ENCODE measurements at places on chromosomes 5 and 9.

GRCh38 chr9:136962701-136963248, 10.7 kb downstream of the LCN12 start:
- DNase-seq, result no peak

GRCh38 chr5:69032009-69032408, 61.8 kb upstream of the SLC30A5 start:
- DNase-seq, result no peak

DNA sequence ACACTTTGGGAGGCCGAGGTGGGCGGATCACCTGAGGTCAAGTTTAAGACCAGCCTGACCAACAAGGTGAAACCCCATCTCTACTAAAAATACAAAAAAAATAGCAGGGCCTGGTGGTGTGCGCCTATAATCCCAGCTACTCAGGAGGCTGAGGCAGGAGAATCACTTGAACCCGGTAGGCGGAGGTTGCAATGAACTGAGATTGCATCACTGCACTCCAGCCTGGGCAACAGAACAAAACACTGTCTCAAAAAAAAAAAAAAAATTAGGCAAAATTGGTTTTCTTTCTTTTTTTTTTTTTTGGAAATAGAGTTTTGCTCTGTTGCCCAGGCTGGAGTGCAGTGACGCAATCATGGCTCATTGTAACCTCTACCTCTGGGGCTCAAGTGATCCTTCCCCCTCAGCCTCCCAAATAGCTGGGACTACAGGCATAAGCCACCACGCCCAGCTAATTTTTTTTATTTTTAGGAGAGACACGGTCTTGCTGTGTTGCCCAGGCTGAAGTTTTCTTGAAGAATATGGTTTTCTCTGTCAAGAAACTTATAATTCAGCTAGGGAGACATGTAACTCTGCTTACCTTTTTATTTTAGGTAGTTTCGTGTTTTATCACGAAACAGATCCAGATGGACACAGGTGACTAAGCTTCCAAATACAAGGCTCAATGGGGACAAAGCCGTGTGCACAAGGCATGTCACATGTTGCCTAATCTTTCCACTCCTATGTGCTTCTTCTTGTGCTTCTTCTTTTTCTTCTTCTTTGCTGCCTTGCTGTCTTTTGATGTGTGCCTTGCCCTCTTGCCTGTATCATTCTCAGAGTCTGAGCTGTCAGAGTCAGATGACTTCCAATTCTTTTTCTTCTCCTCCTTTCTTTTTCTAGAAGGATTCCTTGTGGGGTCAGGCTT, 14.3 kb downstream of the TTC1 start:
- DNase-seq, result no peak

DNA sequence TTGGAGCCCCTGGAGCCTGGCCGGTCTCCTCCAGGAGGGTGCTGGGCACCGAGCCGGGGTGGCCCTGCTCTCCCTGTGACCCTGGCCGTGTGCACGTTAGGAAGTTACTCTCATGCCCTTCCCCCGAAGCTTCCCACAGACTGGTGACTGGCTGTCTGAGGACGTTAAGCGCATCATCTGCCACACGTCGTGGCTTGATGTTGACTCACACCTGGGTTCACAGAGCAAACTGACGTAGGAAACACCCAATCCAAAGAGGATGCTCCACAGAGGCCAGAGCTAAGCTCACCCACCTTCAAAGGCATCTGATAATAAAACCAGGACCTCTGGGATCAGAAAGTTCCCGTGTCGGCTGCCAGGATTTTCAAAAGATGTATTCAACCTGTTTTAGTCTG, 152.9 kb upstream of the PHYKPL start:
- no peak for DNase-seq

- DNase-seq, result no peak
Measured at GRCh38 chr9:33320230-33320567, 29.9 kb downstream of the NFX1 start.

DNA sequence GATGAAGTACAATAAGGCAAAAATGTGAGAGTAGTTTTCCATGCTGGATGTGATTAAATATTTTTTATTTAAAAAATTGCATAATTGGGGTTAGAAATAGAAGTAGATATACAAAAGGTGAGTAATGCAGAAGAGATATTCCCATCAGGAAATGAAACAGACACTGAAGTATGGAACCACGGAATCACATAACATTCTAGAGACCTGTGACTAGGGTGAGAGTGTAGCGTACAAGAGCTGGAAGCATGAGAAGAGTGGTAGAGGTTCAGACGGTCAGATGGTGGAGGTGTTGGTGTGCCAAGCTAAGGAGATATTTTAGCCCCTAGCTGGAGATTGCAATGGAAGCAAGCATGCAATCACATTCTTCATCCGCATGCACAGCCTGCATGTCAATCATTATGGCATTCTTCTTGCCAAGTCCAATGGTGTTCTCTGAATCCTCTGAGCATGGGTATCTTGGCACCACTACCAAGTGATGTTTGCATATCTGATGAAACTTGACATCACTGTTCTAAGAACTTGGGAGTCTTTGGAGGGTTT, 587.8 kb downstream of the PSAT1 start:
- no peak for DNase-seq

- no peak for DNase-seq
Measured at GRCh38 chr9:87796196-87796595, 70.3 kb downstream of the CTSL start.

GRCh38 chr9:121824651-121825030, 173.2 kb downstream of the DAB2IP start:
- DNase-seq, result no peak

DNA sequence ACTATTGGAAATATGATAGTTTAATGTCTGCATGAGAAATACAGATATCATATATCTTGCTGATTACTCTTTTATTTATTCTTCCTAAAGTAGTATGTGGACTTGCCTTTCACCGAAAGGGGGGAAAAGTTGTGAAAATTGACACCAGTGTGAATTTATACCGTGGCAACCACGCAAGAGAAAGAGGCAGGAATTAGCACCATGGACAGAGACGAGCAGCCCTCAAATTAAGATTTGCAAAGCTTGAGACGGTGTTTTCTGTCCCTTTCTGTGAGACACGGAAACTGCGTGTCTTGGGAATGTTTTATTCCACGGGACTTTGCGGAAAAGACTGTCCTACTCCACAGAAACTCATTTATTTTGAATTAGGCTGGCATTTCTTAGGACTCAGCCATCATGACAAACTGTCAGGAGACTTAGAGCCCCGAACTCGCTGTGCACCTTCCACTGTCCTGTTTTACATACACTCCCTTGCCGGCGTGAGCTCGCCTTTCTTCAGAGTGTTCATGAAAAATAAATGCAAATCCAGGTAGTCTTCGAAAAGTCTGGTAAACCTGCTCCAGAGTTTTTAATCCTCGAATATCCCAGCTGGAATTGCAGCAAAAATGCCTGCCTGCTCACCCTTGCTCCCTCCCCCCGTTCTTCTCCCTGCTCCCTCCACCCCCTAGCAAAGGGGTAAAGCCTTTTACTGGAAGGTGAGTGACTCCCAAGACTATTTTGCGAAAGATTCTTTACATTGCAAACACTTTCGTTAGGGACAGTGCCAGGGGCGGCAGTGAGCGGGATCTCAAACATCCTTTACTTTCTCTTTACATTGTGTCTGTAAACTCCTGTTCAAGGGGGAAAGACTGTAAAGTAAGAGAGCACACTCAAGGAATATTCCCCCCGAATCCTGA, 3.8 kb upstream of the ELAVL2 start:
- DNase-seq, result no peak

- no peak for DNase-seq
Measured at GRCh38 chr5:171614971-171615653, 170.5 kb upstream of the SMIM23 start.

- no peak for DNase-seq
Measured at GRCh38 chr9:31736581-31737179, 647.8 kb upstream of the ACO1 start.

DNA sequence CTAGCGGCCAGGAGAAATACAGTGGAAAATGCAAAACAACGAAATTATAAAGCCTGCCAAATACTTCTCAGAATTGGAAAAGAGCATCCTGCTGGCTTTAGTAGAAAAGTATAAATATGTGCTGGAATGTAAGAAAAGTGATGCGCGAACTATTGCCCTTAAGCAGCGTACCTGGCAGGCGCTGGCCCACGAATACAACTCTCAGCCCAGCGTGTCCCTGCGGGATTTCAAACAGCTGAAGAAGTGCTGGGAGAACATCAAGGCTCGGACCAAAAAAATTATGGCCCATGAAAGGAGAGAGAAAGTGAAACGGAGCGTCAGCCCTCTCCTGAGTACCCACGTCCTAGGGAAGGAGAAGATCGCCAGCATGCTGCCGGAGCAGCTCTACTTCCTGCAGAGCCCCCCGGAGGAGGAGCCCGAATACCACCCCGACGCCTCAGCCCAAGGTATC, 15.0 kb downstream of the MSANTD3 start:
- DNase-seq, result no peak

DNA sequence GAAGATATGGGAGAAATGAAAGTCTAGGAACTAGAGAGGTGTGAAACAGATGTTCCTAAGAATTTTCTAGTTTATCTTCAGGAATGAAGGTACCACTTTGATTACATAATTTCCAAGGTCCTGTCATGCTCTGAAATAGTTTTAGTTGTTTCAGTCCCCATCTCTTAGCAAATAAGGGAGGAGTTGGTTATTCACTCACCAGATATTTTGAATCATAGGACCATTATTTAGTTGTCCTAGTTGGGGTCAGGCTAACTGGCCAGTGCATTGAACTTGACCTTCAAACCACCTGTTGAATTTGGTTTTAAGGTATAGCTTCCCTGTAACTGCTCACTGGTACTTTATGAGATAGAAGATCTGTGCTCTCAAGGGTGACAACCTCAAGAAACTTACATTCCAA, 53.9 kb upstream of the TNFAIP8 start:
- DNase-seq, result no peak

DNA sequence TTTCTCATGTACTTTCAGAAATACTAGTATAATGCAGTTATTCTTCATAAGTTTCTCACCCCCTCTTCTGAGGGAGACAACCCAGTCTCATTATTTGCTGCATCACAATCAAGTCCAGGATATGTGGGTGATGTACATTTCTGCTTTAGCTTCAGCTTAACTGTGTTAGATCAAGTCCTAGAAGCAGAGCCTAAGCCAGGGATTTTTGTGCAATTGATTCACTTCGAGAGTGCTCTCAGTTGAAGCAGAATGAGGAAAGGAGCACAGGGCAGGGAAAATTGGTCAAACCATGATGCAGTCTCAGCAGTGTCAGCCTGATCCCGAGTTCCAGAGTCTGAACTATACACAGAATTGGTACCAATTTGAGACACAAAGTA, 15.1 kb downstream of the HNRNPK start:
- no peak for DNase-seq

DNA sequence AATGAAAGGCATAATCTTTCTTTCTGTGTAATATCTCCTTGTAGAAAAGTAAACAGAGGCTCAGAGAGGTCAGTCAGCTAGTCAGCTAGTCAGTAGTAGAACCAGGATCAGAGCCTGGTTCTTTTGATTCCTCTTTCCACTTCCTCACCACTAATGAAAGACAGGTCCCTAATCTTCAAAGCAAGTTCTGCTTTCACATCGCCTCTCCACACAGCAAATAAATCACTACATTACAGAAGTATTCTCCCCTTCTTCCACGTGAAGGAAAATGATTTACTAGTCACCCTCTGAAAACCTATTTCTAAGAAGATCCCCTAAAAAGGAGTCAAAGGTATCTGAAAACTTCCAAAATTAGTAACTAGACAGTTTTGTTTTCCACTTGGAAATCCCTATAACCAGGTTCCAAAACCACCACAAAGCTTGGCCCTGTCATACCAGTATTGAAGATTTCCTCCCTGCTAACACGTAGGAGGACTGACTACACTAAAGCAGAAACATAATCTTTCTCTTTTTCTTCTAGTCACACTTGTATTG, 140.5 kb upstream of the TARS1 start:
- DNase-seq, result no peak

DNA sequence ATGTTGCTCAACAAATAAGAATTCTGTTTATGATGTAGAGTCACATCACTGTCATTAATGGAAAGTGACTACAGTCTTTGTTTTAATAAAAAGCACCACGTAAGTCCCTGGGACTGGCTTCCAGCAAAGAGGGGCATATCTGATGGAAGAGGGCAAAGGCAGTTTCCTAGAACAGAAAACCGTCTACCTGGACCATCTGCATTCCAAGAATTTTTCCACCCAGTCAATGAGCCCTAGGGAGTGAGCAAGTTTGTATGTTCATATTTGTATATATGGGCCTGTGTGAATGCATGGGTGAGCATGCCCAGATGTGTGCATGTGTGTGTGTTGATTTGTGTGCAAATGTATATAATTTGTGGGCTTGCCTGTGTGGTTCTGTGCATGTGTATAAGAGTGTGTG, 156.8 kb upstream of the SEMA6A start:
- DNase-seq, result no peak

DNA sequence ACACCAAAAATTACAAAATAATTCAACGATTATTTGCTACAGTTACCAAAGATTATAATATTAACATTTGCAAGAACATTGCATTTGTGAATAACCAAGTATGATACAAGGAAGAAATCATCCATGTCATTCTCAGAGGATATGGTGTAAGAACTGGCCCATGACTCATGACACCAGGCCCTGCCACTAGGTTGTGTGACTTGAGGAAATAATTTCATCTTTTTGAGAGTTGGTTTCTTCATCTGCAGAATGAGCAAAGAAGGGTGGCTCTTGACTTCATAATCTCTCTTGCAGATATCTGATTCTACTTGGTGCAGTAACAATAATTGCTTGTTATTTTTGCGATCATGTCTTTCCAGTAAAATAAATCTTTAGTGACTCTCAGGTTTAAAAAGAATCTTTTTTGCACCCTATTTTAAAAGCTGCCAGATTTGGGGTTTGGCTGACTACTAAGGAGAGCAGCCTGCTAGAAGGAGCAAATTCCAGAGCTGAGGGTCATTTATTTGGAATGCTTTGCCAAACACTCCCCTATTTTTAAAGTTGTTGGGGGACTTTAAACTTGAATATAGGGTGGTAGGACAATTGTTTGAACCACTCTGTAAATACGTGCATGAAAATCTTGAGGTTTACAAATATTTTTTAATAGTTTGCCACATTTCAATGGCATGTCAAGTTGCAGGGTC, 23.5 kb downstream of the ITGA1 start:
- no peak for DNase-seq

DNA sequence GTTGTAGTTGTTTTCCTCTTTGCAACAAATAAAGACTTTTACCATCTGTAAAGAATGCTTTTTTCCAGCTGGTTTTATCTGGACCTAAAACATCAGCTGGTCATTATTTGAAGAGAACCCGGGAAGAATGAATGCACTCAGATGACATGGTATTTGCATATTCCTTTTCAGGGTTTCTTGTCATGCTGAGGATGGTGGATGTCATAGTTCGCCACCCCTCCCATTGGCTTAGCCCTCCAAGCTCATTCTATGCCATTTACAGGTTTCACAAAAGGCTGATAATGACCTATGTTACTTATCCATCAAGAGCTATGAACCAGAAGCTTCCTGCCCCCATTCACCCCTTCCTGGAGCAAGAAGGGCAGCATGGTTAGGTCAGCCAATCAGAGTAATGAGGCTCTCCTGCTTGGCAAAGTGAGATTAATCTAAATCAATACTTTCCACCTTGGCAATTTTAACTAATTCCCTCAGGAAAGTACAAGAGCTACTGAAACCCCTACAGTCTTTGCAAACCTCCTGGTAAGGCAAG, 440.5 kb upstream of the TLE4 start:
- no peak for DNase-seq
